ENCODE measurements at places on chromosomes 2 and 18.

GRCh38 chr2:127768775-127769479 lies 42.0 kb downstream of the WDR33 start:
- DNase-seq = no peak

- no peak for DNase-seq
Observed at GRCh38 chr2:242029422-242030225, 160.1 kb downstream of the RTP5 start.

- DNase-seq = peak; percentile 59
Observed at GRCh38 chr2:54655046-54655809, 68.2 kb upstream of the EML6 start.

DNA sequence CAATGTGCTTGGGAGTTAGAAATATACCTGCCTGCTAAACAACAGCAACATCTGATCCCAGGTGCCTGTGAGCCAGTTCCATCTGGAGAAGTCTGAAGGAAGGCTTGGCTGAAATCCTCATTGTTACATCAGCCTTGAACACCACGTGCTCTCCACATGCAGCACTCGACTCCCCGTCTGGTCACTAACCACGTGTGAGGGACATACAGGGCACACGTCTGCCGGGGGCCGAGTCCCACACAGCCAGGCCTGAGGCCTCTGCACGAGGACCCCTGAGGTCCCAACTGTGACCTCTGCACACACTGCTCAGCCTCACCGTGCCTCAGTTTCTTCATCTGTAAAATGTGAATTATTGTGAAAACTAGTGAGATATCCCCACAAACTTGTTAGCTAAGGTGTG lies 236.5 kb upstream of the SALL3 start:
- no peak for DNase-seq

Measured in fibroblast of skin of left quadriceps (primary cell).